ENCODE measurements at places on chromosomes 5 and 9.
A peak's percentile ranks its signal among the peaks of the same experiment; 100 is the strongest.

- DNase-seq: peak; percentile 9
Measured at GRCh38 chr9:84966876-84967830, 297.6 kb downstream of the NTRK2 start.

GRCh38 chr5:29899583-29899982 is 1293.9 kb upstream of the CDH6 start:
- DNase-seq: no peak

DNA sequence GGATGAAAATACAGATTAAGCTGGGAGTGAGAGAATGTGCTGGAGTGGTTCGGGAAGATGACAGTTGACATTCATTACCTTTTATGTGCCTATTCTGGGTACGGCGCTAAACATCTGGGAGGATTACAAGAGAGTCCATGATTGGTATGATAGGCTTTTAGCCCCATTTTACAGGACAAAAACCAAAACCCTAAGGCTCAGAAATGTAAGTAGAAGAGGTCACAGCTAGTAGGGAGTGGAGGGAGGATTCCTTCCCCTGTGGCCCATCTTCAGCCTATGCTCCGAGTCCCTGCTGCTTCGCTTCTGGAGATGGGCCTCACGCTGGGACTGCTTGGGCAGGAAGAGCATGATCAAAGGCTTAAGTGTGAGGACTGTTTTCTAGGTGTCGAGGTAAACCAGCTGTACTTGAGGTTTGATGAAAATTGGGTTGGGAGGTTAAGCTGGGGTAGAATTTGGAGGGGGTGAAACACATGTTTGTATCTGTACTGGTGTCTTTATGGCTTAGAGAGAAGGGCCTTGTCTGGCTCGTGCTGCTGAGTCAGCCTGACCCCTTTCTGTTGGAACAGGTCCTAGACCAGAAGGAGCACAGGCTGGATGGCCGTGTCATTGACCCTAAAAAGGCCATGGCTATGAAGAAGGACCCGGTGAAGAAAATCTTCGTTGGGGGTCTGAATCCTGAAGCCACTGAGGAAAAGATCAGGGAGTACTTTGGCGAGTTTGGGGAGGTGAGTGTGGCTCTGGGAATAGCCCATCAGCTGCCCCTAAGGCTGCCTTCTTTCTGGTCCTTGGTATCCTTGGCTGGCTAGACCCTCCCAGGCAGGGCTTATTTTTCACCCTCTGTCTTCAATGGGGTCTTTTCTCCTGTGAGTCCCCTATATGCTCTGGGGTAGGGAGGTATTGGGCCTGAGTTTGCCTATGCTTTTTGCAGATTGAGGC is 2.1 kb downstream of the HNRNPAB start:
- DNase-seq: no peak

DNA sequence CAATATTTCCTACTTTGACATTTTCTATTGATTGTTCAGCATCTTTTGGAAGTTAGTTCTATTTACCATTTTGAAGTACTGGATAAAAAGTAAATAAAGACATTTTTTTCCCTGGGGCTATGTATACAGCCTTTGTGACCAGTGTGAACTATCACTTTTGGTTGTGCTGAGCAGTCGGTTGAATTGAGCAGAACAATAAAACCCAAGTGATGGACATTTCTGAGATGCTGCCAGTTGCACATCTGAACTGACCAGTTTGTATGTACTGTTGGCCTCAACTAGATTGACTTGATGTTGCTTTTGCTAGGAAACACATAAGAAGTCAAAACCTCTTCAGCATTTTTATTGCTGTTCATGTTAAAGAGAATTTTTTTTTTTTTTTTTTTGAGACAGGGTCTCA is 260.2 kb upstream of the EFNA5 start:
- DNase-seq: no peak

DNA sequence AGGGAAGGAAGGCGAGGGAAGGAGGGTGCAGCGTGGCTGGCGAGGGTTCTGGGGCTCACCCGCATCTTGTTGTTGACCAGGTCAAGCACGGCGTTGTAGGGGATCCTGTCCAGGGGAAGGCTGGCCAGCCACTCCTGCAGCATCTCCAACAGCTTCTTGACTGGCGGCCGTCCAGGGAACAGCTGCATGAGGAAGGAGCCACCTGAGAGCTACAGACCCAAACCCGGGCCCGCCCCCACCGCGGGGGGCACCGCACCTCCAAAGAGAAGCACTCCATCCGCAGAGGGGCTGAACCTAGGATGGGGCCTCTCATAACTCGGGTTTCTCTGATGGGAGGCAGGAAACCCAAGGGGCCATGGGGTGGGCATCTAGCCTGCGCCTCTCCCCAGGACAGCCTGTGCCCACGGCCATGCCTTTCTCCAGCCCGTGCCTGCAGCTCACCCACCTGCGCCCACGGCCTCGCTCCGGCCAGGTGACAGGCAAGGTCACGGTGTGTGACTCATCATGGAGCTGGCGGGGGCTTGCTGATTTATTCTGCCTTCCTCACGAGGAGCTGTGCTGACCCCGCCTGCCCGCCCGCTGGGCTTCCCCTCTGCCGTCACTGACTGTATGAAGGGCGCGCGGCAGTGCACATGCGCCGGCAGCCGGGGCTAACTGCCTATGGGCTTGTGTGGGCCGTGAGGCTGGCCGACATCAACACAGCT is 11.8 kb upstream of the LHX3 start:
- no peak for DNase-seq

GRCh38 chr9:37100327-37100726 is 20.0 kb upstream of the ZCCHC7 start:
- no peak for DNase-seq

- DNase-seq: no peak
Measured at GRCh38 chr5:172548311-172548731, 92.7 kb upstream of the NEURL1B start.

DNA sequence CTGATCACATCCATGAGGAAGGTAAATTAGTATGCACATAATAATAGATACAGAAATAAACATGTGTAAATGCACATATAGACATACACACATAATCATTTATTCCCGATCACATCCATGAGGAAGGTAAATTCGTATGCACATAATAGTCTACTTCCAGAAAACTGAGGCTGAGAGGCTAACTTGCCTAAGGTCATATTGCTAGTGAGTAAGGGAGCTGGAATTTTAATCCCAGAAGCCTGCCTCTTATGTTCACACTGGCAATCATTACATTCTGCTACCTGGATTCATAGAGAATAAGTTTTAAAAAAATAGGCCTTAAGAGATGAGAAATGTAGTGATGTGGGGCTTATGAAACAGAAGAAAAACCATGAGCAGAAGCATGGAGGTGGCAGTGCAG is 716.3 kb downstream of the BRINP1 start:
- DNase-seq: no peak

DNA sequence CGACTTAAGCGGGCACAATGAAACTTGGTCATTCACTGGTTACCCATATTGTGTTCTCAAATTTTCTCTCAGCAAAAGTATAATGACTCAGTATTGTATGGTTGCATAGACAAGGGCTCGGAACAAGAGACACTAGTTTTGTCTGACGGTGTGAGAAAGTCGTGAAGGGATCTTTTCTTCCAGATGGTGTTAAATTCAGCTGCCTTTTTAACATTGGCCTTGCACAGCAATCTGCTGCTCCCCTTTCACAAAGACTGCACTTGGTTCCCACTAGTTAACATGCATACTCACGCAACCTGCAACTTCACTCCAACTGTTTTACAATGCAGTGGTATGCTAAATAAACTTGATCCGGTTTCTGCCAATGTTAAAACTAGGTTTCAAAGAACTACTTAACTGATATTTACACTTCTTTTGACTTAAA is 219.2 kb downstream of the MEF2C start:
- no peak for DNase-seq
